ENCODE measurements at places on chromosomes 7 and 10. TPM values are rescaled to one million over a fixed set of nuclear protein-coding genes. Genes with fewer than 3 reads are reported as not detected.
A peak's percentile ranks its signal among the peaks of the same experiment; 100 is the strongest.

The SPDYE6 gene
- not detected for total RNA-seq

The FBXW4 gene
- total RNA-seq = 87.2 TPM

The GARIN1A gene
- total RNA-seq = 8.8 TPM

The CDC14C gene
- total RNA-seq = 0.18 TPM

The IGFBP1 gene
- total RNA-seq = not detected

DNA sequence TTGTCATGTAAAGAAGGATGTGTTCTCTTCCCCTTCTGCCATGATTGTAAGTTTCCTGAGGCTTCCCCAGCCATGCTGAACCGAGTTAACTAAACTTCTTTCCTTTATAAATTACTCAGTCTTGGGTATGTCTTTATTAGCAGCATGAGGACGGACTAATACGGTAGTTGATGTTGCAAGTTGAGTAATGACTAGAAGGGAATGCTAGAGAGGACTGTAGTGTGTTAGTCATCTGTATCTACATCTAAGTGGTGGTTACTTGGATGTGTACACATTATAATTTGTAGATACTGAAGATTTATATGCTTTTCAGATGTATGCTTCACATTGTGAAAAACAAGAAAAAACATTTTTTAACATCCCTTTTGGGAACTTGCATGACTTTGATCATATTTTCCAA, 244.6 kb downstream of the POLR1F start:
- no peak for DNase-seq

DNA sequence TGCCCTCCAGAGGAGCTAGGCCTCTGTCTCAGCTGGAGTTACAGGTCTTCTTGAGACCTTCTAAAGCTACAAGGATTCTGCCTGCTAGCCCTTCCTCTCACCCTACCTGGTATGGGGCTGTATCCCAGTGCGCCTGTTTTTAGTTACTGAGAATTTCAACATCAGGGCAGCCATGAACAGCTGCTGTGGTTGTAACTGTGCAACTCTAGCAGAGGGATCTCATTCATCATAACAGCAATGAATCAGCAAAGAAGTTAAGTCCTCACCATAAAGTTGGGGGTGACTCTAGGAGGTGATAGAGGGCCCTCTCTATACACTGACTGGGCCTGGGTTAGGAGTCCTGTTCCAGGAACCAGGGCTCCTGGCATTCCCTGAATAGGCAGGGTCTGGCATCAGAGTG, 14.0 kb upstream of the CDH23 start:
- no peak for DNase-seq

DNA sequence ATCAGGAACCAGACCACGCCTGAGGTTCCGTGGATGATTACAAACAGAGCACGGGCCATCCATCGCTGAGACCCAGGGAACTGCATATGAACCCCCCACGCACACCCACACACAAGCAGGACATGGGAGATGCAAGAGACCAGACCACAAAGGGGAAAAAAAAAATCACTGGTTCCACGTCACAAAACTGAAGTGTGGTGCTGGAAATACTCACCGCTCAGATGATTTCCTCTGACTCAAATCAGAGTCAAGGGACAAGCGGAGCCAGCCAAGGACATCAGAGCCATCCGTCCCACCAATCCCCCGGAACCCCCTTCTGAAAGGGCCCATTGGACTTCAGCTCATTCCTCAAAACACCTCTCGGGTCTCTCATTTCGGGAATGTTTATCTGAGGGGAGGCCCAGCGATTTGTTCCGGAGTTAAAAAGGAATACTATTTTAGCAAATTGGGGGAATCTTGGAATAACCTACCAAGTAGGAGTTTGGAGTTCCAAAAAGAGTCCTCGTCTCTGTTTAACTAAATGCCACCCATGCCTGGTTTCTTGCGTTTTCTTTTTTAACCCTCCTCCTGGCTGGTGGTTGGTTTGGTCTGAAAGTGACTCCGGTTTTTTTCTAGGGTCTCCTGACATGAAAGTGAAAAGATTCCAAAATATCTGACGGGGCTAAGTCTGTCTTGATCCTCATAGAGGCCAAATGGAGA, 15.0 kb downstream of the SNX8 start:
- DNase-seq = no peak

- DNase-seq = no peak
Observed at GRCh38 chr10:51076299-51076841, 2.1 kb downstream of the PRKG1 start.

DNA sequence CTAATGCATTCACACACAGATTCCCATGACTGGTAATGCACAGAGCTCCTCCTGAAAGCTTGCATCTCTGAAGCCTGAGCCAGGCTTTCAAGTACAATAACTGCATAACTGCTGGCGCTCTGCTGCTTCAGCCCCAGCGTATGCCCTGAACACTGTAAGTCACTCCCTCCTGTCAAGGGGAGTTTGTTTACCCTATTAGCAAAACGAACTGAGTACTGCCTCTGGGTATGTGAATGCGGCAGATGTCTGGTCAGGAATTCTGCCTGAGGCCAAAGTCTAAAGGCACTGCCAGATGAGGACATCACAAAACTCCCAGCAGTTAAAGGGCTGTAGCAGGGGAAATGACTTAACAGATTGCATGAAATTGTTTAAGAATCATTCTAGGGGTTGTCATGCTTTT, 97.7 kb downstream of the NRCAM start:
- DNase-seq = no peak

DNA sequence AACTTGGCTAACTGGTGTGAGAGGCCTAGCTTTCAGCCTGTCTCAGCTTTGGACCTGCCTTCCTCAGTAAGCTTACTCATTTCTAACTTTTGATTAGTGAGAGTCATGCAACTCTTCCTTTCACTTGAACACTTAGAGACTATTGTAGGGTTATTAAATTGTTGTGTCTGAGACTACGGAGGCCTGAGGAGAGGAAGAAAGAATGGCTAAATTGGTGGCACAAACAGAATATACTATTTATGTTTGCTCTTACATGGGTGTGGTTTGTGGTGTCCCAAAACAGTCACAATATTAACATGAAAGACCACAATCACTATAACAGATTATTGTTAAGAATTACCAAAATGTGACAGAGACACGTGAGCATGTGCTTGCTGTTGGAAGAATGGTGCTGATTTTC, 82.1 kb downstream of the TRIM24 start:
- no peak for DNase-seq

DNA sequence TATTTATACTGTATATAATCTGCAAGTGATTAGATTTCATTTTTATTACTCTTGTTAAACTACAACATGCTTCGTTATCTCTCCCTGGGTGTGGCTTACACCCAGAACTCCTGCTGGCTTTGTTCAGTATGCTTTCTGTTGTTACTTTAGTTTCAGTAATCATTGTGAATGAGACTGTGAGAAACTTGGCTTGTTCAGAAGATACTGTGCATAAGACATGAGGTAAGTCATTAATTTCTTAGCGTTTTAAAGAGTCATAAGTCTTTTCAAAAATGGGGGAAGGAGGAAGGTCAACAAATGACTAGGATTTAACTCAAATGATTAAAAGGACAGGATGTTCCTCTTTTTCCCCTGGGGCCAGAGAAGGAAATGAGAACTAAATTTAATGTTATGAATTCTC, 11.6 kb upstream of the ADD3 start:
- DNase-seq = no peak

DNA sequence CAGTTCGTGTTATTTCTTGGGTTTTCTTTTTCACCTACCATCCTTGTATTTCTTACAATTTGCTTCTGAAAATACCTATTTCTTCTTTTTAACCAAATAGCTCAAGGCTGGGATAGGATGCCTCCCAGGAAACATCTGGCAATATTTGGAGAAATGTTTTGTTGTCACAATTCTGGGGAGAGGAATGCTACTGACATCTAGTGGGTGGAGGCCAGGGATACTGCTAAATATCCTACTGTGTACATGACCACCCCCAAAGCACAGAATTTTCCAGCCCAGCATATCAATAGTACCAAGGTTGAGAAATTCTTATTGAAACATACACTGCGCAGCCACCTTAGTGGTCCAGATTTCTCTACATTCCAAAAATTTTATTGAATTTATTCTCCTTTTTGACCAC, 55.5 kb downstream of the CNTNAP2 start:
- no peak for DNase-seq

DNA sequence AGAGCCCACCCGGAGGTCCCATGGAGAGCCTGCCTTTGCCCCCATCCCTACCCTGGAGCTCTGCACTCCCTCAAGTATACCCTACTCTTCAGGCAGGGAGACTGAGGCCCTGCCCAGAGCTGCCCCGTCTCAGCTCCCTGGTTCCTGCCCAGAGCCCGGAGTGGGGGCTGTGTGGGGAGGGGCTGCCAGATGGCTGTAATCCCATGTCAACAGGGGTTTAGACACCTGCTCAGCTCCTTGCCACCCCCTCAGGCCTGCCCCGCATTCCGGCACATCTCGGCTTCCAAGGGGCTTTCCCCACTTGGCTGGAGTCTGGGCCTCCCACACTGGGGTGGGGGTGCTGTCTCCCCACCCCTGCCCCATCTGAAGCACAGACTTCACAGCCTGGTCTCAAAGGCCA, 20.9 kb upstream of the LFNG start:
- DNase-seq = no peak

GRCh38 chr10:16913266-16913665, 96.0 kb upstream of the RSU1 start:
- no peak for DNase-seq

GRCh38 chr7:133635541-133635940, 382.7 kb downstream of the EXOC4 start:
- no peak for DNase-seq

GRCh38 chr10:102619281-102619981, 24.8 kb upstream of the TRIM8 start:
- DNase-seq = peak; percentile 56

DNA sequence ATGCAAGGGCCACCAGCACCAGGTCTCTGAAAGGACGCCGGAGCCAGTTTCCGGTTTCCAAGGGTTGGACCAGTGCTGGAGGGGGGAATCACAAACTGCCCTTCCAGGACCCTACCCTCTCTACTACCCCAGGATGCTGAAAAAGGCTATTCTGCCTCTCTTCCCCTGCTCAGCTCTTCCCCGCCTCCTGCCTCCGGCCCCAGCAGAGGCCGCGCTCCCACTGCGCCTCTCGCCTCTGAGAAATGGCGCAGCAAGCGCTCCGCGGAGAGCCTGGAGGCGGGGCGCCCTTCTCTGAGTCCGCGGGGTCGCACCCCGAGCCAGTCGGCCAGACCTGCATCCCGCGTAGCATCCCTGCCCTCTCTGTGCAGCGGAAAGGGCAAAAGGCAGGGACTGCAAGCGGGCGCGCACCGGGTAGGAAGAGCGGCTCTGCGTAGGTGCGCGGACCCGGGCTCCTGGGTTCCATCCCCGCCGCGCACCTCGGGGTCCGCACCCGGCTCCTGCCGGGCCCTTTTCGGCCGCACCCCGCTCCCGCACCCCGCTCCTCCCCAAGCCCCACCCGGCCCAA, 476 bp upstream of the RET start:
- no peak for DNase-seq

DNA sequence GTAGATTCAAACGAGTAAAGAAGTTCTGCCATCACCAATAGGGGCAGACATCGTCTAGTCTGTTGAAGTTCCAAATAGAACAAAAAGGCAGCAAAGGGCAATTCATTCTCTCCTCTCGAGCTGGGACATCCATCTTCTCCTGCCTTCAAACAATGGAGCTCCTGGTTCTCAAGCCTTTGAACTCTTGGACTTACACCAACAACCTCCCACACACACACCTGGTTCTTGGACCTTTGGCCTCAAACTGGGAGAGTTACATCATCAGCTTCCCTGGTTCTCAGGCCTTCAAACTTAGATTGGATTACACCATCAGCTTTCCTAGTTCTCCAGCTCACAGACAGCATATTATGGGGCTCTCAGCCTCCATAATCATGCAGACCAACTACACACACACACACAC, 9.8 kb upstream of the GIMAP5 start:
- DNase-seq = no peak

GRCh38 chr7:121936951-121937623, 64.1 kb downstream of the PTPRZ1 start:
- no peak for DNase-seq

DNA sequence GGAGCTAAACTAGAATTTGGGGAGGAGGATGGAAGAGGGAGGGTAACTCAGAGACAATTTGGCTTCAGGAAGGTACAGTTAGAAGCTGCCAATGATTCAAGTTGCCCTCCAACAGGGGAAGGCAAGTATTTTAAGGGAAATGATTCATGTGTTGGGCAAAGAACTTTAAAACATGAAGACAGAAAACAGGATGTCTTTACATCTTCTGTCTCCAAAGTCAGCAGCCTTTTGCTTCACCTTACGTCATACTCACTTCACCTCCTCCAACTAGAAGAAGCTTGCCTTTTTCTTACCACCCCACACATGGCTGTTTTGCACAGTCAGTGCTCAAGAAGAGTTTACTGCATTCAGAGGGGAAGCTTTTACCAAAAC, 36.1 kb downstream of the PPP1R3C start:
- DNase-seq = no peak

GRCh38 chr7:12013983-12014382, 182.0 kb upstream of the THSD7A start:
- DNase-seq = no peak

DNA sequence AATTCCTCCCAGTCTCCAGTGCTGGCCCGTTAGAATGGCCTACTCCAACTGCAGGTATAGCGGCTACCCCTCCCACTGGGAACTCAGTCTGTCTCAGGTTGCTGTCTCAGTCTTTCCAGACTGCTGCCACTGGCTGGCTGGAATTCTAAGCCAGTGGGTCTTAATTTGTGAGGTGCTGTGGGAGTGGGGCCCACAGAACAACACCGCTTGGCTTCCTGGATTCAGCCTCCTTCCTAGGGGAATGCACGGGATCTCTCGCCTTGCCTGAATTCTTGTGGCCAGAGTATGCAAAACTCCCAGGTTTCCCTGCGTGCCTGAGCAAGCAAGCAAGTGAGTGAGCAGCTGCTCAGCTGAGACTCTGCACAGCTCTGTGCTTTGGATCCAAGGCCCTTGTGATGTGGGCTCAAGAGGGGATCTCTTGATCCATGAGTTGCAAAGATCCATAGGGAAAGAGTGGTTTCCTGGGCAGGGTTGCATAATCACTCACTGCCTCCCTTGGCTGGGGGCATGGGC, 41.5 kb upstream of the GPR141 start:
- no peak for DNase-seq

- no peak for DNase-seq
Observed at GRCh38 chr7:47190462-47190861, 391.4 kb downstream of the TNS3 start.

DNA sequence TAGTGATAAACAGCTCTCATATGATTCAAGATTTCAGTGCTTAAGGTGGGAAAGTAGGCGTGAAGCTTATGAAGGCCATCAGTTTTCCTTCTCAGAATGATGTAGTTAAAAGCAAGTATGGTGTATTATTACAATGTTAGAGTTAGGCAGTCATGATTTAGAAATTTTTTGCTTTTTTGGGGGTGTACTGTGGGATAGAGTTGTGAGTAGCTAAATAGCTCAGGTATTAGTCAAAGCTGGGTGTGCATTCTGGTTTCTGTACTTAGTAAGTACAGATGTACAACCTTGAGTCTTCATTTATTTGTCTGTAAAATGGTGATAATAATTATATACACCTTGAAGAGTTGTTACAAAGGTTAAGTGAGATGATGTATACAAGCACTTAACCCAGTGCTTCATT, 52.2 kb downstream of the R3HCC1L start:
- no peak for DNase-seq

DNA sequence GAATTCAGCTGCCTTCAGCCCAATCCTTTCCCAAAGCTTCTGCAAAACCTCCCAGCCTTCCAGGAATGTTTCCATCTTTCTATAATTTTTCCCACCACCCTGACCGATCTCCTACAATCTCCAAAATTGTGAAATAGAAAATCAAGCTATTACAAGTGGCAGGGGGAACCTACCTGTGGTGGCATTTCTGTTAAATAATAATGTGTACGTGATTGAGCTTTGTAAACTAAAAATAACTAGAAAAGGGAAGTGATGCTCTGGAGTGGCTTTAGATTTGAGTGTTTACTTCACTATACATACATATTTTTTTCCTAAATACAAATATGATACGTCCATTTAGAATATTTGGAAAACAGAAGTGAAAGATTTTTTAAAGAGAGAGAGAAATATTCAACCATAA, 593.6 kb downstream of the GRM8 start:
- no peak for DNase-seq
